ENCODE measurements at places on chromosomes 2 and 18.

DNA sequence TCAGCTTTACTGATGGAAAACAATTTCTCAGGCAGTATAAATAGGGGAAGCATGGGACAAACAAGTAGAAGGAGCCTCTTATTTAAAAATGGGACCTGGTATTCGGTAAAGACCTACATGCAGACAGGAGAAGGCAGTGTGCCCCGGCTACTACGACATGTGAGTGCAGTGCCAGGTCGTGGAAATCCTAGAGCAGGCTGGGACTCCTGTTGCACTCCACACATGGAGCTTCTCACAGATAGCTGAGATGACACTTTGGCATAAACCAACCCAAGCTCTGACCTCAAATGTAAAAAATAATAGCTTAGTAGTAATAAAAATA is 885 bp upstream of the DSEL start:
- DNase-seq = no peak

- DNase-seq = no peak
Measured at GRCh38 chr2:171004363-171004762, 75.3 kb downstream of the GORASP2 start.

DNA sequence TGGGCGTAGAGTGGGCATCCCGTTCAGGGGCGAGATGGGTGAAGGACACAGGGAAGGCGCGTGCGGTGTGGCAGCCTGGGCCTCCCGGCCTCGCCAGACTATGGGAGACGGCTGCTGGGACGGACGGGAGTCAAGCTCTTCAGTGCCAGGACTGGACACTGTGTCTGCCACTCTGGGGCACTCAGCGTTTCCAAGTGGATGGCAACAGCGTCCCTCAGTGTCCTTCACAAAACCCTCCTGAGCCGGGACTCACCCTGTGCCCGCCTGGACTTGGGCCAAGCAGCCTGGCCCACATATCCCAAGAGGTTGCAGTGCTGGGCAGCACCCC is 16.3 kb upstream of the BOK start:
- DNase-seq = no peak

DNA sequence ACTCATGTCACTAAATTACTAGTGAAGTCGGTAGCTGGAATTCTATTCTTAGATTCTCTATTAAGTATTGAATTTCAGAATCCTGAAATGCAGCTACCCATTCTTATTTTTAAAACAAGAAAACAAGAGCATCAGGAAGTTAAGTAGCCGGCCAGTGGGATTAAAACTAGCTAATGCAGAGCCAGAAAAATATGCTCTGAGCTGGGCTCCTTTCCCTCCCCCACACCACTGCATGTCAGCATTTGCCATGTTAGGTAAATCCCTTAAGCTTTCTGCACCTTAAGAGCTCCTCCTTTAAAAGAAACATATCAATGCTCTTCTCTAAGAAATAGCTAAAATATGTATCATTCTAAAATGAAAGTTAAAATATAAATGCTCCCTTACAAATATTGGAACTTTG is 72.2 kb upstream of the MFF start:
- no peak for DNase-seq

DNA sequence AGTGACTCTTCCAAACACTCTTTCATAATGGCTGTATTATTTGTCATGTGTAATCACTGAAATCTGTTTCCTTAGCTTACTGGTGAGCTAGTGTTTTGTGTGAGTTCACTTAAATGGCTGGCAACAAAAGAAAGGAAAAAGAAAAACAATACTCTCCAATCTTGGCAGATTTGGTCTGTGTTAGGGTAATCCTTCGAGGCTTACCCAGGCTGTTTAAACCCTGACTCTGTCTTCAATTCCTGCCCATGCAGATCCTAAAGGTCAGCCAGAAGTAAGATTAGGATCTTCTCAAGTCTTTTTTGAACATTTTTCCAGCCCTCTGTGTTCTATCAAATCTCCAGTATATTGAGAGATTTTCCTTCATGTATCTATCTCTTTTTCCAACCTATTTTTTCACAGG is 85.3 kb downstream of the CCDC178 start:
- no peak for DNase-seq

DNA sequence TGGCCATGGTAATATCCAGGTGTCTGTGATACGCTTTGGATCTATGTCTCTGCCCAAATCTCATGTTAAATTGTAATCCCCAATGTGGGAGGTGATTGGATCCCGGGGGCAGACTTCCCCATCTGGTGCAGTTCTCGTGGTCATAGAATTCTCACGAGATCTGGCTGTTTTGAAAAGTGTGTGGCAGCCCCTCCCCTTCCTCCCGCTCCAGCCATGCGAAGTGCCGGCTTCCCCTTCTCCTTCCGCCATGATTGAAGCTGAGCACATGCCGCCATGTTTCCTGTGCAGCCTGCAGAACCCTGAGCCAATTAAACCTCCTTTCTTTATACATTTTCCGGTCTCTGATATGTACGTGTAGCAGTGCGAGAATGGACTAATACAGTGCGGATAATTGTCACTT is 42.5 kb downstream of the GPC1 start:
- no peak for DNase-seq

DNA sequence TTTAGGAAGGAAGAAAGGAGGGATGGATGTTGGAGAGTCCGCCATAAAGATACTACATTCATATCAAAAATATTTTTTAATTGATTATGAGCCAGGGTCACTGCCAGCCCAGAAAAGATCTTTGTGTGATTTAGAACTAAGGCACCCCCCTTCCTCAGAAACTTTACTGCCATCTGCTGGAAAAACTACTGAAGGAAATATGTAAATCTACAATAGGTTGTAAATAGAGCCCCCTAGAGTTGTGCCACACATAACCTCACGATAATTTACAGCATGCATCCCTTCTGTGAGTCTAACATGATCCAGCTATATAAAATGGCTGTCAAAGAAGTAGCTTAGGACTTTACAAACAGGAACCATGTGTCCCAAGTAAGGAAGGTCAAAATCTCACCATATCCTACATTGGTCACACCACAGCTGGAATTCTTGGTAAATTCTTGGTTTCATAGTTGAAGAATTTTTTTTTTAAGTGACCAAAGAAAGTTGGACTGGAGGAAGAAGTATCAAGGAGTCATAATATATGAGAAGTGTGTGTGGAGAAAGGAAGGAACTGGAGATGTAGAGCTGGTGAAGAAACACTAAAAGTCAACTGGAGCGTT is 152.5 kb downstream of the CYP26B1 start:
- no peak for DNase-seq

GRCh38 chr2:215218587-215219577 is 80.5 kb upstream of the ABCA12 start:
- DNase-seq = no peak

- DNase-seq = no peak
Measured at GRCh38 chr2:9167718-9168657, 38.6 kb upstream of the ASAP2 start.

DNA sequence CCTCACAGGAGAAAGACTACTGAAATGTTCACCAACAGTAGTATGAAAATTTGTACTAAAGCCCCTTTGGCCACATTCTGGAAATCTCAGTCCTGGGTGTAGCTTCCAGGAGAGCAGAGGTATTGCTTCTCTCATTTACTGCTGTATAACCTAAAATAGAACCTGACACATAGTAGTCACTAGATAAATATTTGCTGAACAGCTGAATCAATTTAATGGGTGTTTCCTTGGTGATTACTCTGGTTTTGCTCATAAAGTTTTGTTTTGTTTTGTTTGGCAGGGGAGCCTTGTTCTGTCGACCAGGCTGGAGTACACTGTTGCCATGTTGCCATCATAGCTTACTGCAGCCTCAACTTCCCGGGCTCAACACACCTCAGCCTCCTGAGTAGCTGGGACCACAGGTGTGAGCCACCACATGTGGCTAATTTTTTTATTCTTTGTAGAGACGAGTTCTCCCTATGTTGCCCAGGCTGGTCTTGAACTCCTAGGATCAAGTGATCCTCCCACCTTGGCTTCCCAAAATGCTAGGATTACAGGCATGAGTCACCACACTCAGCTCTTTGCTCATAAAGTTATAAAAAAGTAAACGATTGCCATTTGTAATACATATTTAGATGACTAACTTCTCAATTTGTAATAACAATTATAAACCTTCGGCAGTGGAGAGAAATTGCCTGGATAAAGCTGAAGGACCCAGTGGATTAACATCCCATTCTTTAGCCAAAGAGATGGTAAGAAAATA is 11.5 kb upstream of the PARD3B start:
- DNase-seq = no peak

DNA sequence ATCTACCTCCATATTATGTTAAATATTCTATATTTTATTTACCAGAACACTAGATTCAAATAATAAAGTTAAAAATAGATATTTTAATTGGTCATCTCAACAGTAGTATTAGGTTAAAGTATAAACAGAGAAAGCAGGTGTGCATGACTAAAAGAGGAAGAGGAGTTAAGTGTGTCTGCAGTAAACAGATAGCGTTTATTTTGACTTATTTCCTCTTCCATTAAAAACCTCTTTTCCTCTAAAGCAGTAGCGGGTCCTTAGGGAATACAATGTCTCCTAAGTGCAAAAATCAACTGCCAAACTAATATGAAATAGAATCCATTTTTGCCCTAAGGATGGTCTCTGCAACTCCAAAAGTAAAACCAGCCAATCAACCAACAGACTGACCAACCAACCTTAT is 27.7 kb downstream of the EIF2AK3 start:
- no peak for DNase-seq

GRCh38 chr2:177885828-177886466 is 186.6 kb downstream of the PDE11A start:
- DNase-seq = no peak

GRCh38 chr2:28633204-28633603 is 118.4 kb upstream of the PPP1CB start:
- DNase-seq = no peak

DNA sequence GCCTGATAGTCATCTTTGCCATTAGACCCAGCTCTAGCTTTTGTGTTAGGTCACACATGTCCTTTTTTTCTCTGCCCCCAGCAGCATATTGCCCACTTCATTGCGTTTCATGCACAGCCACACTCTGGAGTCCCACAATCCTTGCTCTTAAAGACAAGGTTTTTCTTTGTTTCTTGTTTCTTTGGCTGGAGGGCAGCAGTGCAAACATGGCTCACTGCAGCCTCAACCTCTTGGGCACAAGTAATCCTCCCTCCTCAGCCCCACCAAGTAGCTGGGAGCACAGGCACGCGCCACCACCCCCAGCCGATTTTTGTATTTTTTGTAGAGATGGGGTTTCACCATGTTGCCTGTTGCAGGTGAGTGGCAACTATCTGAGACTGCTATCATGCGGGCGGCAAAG is 16.9 kb upstream of the PAPOLG start:
- DNase-seq = no peak

GRCh38 chr2:222142027-222142426 is 156.8 kb downstream of the PAX3 start:
- no peak for DNase-seq

DNA sequence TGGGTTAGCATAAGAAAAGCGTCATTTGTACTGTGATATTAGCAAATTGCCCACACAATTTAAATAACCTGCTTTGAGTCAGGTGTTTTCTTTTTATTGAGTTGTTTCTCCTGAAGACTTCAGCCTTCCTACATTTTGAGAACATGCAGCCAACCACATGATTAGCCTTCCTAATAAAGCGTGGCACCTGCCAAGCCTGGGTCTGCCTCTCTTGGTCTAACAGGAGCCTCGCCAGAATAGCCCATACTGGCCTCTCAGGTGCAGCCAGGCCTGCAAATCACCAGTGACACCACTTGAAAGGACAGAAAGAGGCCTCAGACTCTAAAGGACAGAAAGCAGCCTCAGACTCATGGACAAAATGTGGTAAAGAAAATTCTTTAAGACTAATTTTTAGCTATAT is 653.8 kb downstream of the BCL11A start:
- DNase-seq = no peak

DNA sequence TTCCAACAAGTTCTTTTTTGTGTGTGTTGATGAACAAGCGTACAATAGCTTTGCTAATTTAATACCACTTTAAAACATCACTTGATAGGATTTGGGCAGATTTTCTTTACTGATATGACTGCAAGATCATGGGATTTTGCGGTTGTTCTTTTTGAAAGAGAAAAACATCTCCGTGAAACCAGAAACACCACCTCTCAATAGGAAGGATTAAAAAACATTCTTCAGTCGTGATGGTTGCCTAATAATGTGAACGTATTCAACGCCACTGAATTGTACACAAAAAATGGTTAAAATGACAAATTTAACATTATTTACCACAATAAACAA is 19.3 kb downstream of the RBMS1 start:
- DNase-seq = no peak

DNA sequence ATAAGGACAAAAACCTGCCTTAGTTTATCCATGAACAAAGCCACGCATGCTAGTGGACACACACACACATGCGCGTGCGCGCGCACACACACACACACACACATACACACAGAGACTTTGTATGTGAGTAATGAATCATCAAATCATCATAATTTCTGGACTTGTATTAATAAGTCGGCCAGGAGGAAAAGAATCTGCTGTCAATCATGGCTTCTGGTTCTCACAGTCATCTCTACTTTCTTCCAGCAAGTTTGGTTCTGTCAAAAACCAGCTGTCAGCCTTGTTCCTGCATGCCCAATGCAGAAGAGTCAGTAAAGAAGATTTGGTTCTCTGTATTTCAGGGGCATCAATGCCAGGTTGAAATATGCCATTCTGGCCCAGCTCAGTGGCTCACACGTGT is 1.1 kb upstream of the TTR start:
- DNase-seq = no peak

DNA sequence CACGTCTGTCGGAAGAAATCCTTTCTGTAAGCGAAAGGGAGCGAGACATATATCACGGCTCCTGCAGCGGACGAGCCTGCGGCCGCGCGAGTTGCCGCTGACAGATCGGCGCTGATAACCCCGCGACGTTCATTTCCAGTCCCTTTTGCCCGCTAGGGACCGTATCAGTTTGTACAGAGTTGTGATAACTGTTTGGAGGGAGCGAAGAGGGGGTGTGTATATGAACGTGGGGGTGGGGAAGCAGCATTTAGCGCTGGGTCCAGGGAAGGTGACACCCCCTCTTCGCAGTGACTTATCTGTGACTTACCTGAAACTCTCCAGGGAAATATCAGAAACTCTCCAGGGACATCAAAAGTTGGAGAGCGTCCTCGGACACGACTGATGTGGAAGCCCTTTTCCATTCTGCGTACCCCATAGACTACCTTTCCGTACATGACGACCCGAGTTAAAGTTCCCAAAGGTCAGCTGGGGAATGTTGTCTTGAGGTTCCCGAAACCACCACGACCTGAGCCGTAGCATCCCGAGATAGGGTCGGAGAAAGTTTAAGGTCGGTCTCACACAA is 948 bp upstream of the GATA6 start:
- no peak for DNase-seq

DNA sequence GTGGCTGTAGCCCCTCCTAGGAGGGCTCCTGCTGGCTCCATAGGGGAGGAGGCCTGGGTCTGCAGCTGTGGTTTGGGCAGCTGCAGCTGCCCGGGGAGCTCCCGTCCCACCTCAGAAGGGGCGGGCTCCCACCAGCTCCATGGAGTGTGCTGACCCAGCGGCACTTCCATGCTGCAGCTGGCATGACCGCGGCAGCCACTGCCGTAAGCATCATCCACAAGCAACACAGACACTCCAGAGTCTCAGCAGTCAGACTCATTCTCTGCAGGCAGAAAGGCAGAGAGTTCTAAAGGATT is 660.1 kb upstream of the RAB6C start:
- no peak for DNase-seq
